ENCODE measurements at places on chromosomes 3 and 15.
A peak's percentile ranks its signal among the peaks of the same experiment; 100 is the strongest.

DNA sequence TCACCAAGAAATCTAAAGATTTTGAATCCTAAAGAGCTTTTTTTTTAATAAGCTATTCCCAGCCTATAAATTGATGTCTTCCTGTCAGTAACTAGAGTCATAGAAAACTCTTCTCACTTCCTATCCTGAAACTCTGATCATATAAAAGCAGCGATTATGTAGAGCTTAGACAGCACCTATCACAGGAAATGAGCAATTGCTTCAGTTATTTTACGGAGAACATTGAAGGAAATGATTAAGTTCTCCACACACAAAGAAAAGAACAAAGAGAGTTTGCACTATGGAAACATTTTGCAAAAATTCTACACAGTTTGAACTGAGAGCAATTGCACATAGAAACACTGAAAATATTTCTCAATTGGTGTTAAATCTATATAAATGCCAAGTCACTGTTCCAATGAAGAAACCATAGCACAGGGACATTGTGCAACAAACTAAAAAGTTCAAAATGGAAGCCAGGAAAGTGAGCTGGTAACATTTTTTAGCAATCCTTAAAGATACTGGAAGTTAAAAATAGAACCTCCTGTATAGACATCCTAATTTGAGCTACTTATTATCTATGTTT is 291.5 kb upstream of the ARHGEF26 start:
- DNase-seq, result no peak

DNA sequence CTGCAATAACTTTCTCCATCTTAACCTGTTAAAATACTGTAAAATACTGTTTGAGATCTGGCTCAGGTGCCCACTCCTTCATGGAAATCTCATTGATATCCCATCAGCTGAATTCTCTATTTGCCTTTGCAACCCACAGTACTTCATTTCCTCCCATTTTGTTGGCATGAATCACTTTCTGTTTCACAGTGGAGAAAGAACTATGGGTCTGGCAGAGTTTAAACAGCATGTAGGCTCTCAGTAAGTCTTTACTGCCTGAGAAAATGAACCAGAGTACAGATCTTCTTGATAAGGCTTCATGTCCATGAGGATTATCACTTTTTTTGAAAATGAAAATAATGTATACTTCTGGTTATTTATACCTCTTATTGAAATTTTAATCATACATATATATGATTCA is 245.9 kb downstream of the NAALADL2 start:
- DNase-seq, result no peak

DNA sequence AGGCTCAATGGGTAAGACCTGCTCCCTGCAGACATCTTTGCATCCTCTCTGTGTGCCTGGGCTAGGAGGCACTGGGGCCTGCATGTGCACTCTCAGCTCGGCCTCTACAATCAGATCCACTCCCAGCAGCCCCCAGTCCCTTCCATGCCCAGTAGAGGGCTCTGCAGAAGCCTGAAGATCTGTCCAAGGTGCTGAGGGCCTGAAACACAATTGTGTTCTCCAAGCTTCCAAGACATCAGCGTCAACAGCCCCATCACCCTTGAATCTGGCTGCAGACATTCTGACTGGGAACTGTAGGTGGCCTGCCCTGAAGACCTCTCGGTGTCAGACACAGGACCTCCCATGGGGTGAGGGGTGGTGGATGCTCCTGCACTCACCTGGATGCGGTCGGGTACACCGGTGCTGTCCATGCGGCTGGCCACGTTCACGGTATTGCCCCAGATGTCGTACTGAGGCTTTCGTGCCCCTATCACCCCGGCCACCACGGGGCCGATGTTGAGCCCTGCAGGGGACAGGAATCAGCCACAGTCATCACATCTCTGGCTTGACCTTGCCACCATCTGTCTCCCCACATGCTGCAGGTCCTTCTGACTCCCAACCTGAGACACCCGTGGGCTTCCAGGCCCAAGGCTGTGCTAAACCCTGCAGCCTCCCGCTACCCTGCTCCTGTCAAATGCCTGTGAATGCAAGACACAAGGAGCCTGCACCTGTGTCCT is 84.7 kb downstream of the SEC22A start:
- DNase-seq, result peak; percentile 61

- no peak for DNase-seq
Observed at GRCh38 chr3:97131476-97131875, 317.1 kb downstream of the EPHA6 start.

DNA sequence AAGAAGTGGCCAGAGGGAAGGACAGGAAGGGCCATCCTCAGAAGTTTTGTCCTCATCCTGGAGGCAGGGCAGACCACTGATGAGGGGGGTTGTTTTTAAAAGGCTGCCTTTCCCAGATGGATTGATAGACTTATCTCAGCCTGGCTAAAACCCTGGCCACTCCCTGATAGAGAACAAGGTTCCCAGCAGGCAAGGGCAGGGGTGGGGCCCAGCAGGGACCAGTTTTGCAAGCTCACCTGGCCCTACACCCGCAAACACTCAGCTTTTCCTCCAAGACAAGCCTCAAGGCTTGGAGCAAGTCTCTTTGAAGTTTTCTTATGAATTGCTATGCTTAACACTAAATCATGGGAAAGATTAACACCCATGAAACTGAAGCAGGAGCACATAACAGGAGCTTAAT is 9.1 kb downstream of the LIPC start:
- DNase-seq, result peak; percentile 63

- DNase-seq, result no peak
Observed at GRCh38 chr3:125202197-125202596, 10.4 kb downstream of the SLC12A8 start.

GRCh38 chr3:71210257-71211007 is 373.1 kb downstream of the FOXP1 start:
- DNase-seq, result peak; percentile 42

DNA sequence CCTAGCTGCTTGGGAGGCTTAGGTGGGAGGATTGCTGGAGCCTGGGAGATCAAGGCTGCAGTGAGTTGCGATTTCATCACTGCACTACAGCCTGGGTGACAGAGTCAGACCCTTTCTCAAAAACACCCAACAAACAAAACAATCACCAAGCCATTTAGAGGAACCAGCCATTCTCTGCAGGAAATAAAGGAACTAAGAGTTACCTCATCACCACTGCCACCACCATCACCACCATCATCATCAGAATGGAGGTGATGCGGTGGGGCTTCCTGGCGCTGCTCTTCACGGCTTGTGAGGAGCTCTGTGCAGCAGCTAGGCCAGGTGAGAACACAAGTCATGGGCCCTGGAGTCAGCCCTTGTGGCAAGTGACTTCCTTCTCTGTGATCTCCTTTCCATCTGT is 37.7 kb upstream of the KLHL25 start:
- no peak for DNase-seq

DNA sequence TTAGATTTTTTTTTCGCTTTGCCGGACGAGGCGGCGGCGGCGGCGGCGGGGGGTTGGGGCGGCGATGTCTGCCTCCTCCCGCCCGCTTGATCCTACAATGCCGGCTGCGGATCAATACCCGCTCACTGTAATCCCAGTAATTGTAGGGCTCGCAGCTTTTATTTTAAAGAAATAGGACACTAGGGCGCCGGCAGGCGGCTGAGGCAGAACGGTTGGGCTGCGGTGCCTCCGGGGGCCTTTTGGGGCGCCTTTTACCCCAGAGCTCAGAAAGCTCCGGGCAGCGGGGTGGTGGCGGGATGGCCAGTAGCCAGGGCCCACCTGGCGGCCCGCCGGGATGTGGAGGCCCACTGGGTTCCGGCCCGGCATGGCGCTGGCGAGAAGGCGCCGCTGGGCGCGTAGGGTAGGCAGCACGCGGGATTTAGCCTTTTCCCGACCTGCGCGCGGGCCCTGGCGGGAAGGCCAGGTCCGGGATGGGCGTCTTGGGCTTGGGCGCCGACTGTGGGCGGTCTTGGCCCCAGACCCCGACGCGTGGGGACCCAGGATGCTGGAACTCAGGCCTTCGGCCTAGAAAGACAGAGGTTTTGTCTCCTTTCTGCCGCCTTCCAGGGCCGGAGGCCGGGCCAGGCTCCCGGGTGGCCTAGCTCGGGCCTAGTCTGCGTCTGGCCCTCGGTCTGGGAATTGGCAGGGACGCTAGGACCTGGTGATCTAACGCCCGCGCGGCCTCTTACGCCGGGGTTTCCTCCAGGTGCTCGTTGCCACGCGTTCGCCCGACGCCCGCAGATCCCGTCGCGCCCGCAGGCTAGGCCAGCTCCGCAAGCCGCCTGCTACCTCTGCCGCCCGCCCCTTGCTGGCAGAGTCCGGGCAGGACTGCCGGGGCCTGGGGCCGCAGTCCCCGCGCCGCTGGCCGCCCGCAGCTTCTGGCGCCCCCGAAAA is 15.5 kb upstream of the ONECUT1 start:
- no peak for DNase-seq

DNA sequence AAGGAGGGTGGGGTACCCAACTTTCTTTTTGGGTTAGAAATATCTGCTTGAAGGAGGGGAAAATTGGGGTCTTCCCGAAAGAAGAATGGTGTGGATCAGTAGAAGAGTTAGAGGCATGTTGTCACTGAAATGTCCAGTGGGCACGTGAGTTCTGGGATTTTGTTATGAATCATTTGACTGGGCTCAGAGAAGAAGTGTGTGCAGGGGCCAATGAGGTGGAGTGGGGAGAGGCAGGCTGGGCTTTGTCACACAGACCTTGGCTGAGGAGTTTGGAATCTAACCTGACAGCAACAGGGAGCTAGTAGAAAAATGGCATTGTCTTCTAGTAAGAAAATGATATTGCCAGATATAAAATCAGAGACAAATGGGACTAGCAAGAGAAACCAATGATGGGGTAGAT is 436.8 kb downstream of the MFSD1 start:
- DNase-seq, result no peak

DNA sequence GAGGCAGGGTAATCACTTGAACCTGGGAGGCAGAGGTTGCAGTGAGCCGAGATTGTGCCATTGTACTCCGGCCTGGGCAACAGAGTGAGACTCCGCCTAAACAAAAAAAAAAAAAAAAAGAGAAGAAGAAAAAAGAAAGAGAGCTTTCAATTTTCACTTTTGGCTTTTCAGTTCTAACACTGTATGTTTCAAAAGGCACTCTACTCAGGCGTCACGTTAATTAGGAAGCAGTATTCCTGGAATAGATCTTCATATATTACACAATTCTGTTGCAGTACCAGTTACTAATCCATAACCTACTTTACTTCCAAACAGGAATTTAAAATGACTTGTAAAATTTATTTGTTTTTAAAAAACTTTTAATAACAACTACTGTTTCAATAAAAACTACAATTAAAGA is 131.7 kb upstream of the PLXND1 start:
- DNase-seq, result no peak

- no peak for DNase-seq
Observed at GRCh38 chr3:159922861-159923312, 65.7 kb upstream of the IL12A start.

- no peak for DNase-seq
Observed at GRCh38 chr3:36557021-36557707, 176.9 kb downstream of the STAC start.

DNA sequence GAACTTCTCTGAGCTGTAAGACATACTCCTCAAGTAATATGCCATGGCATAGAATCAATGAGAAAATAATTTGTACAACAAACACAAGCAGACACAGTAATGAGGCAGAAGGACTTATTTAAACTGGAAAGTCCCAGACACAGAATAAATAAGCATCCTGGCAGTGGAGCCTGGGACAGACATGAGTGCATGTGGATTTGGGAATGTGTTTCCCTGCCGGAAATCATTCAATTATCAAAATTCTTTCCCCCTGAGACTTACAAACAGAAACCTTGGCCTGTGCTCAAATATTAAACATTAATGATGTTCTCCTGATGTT is 520.1 kb downstream of the ROBO1 start:
- DNase-seq, result no peak

DNA sequence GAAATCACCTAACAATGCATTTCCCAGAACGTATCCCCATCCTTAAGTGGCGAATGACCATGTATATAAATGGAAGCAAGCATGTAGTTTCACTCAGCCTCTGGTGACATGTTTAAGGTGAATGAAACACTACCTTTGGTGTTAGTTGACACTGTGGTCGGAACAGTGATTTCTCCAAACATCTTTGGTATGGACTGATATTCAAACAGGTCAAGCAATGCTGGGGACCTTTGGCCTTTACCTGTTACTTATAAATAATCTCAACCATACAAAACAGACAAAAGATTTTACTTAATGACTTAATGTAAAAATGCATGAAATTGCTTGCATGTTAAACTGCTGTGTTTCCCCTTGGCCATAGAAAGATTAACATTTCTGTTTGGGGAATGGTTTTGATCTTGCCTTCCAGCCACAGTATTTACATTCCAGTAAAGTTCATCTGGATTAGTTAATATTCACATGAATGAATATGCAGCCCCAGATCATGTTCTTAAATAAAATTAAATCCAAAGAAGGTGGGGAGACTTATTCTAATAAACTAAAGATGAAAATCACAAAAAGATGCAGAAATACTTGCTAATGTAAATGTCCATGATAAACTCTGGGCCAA is 74.4 kb upstream of the HES1 start:
- DNase-seq, result no peak

DNA sequence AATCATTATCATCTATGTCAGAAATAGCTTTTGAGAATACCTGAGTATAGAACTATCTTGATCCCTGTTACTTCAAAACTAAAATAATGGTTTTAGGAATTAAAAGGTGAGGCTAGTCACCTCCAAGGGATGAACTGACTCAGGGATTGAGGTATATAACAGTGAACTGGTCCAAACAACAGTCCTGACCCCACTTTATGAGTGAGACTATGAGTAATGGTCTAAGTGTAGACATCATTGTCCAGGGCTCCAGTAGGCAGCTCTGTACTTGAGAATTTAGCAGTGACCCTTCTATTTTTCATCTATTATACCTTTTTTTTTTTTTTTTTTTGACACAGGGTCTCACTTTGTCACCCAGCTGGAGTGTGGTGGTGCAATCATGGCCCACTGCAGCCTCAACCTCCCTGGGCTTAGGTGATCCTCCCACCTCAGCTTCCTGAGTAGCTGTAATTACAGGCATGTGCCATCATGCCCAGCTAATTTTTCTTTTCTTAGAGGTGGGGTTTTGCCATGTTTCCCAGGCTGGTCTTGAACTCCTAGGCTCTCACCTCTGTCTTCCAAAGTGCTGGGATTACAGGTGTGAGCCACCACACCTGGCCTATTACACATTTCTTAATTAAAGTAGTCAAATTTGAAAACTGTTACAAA is 36.3 kb downstream of the MLH1 start:
- no peak for DNase-seq

DNA sequence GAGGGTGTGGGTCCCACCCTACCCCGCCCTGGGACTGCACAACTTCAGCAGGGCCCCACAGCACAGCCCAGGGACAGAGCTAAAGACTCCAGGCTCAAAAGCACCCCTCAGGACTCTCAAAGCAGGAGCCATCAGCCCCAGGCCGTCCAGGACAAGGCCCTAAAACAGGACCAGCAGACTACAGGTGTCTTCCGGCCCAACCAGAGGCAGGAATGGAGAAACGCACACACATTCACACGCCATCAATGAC is 26.1 kb downstream of the ATRIP start:
- peak; percentile 42 for DNase-seq

- DNase-seq, result peak; percentile 68
Observed at GRCh38 chr3:149120051-149120972, 9.1 kb upstream of the HPS3 start.

DNA sequence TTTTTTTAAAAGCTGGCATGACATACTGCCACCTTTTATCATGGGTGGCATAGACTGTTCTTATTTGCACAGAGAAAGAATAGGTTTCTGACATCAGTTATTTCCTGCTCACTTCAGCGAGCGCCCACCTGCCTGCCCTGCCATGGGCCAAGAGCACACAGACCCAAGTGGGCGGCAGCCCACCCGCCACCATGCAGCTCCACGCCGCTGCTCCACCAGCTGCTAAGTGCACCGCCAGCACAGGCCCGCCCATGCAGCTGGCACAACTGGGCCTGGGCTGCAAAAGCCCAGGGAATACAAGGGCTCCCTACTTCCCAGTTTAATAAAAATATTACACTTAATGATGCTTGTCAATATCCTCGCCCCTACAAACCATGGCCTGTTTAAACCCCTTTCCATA is 15.4 kb downstream of the ZNF148 start:
- no peak for DNase-seq
